ENCODE measurements at places on chromosomes 6 and 20.

- DNase-seq, result peak; percentile 70
Observed at GRCh38 chr6:41682056-41682477, 43.8 kb downstream of the MDFI start.

GRCh38 chr20:19903168-19903811 is 113.9 kb upstream of the NAA20 start:
- DNase-seq, result no peak

GRCh38 chr6:118705544-118706491 is 54.4 kb upstream of the CEP85L start:
- peak; percentile 59 for DNase-seq

DNA sequence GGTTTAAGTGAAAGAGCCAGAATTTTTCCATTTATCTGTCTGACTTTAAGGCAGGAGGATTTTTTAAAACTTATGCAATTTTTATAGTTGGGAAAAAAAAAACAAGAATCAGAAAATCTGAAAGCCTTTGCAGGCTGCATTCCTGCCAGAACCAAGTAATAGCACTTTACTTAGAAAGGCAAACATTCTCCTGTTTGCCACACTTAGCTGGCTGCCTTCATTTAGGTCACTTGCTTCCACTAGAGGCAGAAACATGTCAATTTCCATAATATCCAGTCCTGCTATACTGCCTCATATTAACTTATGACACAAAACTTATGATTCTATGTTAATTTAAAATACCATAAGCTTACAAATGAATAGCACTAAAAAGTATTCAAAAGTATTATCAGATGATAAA is 425.8 kb downstream of the FRK start:
- no peak for DNase-seq

DNA sequence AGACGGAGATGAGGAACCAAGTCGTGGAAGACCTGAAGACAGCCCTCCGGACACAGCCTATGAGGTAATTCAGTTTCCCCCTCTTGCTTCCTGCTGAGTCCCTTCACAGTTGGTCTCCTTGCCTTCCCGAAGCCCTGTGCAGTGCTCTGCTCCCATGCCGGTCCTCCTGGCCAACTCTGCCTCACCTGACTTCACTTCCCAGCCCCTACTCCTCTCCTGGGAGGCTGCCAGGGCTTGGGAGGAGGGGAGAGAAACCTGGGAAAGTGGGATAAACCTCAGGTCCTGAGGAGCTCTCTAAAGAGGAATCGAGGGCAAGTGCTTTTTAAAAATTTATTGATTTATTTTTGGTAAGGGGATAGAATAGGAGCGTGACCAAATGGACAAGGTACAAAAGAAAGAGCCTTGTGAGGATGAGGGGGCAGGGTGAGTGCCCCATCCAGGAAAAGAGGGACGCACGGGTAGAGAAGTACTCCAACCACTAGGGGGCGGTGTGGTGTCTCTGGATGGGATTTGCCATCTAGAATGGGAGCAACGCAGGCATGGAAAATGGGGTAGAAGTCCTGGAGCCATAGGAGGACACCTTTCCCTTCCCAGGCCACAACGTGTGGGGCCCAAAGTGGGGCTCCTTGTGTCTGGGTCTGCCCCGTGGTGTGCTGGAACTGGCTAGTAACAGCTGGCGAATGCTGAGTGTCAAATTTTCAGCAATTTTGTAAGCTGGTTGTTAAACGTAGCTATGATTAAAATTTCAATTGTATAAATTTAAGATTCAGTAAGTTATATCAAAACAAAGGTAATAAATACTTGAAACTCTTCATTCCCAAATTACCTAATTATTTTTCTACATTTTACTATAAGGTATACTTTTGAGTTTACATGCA is 69.0 kb downstream of the MOCS1 start:
- DNase-seq, result peak; percentile 59

DNA sequence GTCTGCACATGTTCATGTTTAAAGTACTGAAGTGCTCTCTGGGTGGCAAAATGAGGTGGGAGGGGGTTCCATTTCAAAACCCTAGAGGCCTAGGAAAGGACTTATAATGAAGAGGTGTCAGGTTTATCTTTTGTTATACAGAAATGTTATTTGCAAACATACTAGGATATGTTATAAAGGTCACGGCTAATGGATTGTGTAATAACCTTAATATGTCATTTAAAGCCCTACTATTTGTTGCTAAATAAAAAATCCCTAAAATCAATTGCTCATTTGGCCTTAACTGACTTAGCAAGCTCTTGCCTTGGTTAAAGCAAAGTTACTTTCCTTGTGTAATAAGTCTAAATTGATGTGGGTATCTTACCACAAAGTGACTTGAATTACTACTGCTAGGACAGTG is 8.8 kb downstream of the NKX2-4 start:
- DNase-seq, result no peak

- no peak for DNase-seq
Observed at GRCh38 chr20:54065601-54066038, 4.8 kb downstream of the BCAS1 start.

DNA sequence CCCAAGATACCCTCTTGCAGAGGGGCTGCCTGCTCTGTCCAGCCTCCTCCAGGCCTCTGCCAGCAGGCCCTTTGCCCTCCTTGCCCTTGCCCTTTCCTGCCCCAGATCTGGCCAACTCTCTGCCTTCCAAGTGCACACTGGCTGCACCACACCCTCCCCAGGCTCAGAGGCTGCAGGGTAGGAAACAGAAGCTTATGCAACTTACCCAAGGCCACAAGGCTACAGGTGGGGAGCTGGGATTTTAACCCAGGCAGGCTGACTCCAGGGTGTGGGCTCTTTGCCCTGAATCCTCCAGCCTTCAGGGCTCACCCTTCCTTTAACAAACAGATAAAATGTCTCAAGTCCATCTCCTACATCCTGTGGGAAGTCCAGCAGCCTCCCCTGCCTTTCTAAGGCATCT is 14.5 kb upstream of the TRAF3IP2 start:
- DNase-seq, result no peak

- DNase-seq, result no peak
Observed at GRCh38 chr6:31597006-31597405, 4.2 kb upstream of the NCR3 start.

DNA sequence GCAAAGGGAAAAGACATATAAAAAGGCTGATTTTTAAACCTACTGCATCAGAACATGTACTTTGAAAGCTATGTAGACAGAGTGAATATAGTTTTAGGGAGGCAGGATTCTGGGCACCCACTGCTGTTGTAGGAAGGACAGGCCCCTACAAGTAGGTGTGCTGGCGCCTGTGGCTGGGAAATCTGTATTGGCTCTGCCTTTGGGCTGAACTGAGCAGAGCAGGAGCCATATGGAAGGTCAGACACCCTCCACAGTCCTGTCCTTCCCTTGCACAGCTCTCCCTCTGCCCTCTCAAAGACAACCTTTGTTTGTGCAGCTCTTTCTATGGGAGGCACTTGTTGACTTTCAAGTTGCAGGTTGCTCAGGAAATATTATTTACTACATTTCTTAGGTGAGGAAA is 18.4 kb upstream of the ULBP3 start:
- no peak for DNase-seq

GRCh38 chr20:44186674-44187053 is 324 bp downstream of the JPH2 start:
- no peak for DNase-seq

- DNase-seq, result no peak
Observed at GRCh38 chr6:161261325-161261724, 12.5 kb downstream of the AGPAT4 start.

GRCh38 chr6:157264701-157265100 is 58.6 kb downstream of the TMEM242 start:
- DNase-seq, result no peak

DNA sequence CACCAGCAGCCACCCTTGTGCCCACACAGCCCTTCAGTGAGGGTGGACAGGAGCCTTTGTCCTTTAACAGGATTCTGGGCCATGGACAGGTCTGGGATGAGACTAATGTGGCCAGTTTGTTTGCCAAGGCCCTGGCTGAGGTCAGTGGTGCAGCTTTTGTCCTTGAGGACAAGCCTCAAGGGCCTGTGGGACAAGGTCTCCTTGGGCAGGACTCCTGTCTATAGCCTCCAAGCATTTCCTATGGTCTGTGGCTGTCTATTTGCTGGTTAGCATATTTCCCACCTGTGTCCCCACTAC is 44.1 kb downstream of the SUN5 start:
- DNase-seq, result no peak

DNA sequence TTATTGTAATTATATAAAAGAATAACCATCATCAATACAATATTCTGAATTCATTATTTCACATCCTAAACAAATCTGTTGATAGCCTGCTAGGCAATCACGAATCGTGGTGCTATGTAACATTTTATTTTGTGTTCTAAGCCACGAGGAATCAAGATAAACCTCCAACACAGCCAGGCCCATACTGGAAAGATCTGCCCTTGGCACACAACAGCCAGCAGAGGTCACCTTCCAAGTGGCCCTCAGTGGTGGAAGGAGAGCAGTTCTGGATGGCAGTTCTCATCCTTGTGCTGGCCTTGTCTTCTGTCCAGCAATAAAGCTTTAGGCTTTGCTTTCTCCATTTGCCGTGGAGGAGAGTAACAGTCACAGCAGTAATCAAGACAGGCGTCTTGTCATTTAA is 13.2 kb downstream of the ZNF831 start:
- no peak for DNase-seq

DNA sequence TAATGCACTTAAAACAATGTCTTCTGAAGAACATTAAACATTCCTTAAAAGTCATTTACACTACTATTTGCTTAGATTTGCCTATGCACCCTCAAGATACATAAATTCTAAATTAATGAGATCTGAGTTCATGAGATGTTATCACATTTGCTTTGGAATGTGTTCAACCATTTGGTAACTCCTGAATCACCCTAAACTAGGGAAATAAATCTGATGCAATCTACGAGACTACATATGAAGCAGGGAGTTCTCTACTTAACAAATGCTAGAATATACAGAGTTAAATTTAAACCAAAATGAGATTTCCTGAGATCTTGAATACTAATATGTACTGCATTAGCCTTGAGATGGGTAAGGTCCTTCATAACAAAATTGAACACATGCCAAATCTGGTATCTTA is 170.1 kb downstream of the CLIC5 start:
- no peak for DNase-seq

GRCh38 chr20:54044156-54044555 is 26.2 kb downstream of the BCAS1 start:
- no peak for DNase-seq

DNA sequence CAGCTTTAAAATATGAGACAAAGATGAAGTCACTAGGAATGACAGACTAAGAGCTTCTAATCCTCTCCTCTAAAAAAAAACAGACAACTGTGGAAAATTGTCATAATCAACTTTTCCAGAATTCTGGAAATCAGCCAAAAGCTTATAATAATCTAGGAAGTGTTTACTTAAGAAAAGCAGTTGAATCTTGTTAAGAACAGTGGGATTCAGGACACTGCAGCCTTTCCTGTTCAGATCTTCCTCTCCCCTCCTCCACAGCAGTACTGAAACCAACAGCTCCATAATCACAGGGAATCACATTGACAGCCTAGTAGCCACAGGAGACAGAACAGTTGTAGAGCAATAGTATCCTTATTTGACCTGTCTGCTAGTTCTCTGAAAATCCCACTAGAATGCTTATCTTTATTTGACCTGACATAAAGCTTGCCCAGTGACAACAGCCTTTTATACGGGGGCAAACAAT is 41.6 kb downstream of the IBTK start:
- DNase-seq, result no peak

DNA sequence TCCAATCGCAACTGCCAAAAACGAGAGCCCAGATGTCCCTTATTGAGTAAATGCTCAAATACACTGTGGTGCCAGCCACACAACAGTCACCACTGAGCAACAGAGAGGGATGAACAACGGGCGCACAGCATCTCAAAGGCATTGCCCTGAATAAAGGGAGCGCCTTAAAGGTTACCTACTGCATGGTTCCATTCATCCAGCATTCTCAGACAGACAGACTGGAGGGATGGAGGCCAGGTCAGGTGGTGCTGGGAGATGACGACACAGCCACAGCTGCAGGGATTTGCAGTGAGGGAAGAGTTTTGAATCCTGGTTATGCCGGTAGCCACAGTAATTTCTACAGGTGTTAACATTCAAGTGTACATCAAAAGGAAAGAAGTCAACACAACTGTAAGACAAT is 615.5 kb upstream of the AGPAT4 start:
- DNase-seq, result no peak

GRCh38 chr20:34163307-34163706 is 51.3 kb upstream of the EIF2S2 start:
- no peak for DNase-seq

GRCh38 chr6:117266257-117267053 is 1.1 kb downstream of the VGLL2 start:
- no peak for DNase-seq

DNA sequence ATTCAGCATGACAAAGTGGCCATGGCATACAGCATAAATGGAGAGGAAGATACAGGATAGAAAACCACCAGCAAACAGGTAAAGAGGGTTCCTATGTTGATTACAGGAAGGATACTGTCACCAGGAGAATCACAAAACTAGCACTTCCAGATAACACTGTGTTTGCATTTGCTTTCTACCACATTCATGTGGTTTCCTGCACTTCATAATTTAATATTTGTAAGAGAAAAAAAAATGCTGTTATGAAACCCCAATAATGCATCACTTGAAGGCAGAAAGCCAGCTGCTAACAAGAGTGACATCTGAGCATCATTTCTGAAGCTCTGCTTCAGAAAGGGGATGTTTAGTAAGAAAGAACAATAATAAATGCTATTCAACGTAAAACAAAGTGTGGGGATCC is 106.6 kb downstream of the ATXN1 start:
- peak; percentile 52 for DNase-seq
